Anterior cingulate cortex (tissue), 58 donors: ENCODE measurements at places on chromosomes 3 and 15.

- DNase-seq = no peak
These were observed 64.2 kb upstream of the MYZAP start for GRCh38 chr15:57527382-57528091.

DNA sequence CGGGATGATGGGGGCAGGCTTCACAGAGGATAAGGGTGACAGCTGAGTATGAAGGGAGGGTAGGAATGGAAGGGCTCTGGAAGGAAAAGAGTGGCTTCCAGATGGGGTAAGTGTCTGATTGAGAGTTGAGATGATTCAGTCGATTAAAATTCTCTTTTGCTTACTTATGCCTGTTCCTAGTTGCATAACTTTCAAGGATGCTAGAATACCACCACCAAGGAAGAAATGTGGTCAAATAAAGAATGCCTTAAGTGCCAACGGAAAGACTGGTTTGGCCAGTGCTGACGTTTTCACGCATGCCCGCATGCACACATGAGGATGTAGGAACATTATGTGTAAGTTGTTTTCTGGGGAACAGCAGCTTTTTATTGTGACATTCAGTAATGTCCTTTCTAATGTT lies 263.4 kb upstream of the WNT5A start:
- no peak for DNase-seq

DNA sequence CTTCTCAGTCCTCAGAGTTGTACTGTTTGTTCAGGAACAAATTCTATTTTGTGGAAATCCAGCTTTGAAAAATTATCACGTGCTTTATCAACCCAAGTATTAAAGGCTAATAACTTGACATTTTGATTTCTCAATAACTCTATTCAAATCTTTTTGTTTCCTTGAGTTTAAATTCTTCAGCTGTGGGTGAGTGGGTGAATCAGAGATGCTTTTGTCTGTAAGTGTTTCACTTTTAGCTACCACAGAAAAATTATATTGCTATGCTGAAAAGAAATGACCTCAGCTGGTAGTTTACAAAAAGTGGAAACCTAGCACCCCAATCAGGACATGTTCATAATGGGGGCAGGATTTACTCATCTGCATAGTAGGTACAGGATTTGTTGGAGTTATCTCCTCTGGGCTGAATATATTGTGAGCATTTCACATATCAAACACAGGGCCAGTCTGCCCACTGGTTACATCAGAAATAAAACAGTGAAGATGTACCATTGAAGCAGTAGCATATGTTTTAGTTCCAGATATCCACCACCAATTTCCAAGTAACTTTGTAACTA lies 30.5 kb downstream of the MINDY4B start:
- DNase-seq = no peak

DNA sequence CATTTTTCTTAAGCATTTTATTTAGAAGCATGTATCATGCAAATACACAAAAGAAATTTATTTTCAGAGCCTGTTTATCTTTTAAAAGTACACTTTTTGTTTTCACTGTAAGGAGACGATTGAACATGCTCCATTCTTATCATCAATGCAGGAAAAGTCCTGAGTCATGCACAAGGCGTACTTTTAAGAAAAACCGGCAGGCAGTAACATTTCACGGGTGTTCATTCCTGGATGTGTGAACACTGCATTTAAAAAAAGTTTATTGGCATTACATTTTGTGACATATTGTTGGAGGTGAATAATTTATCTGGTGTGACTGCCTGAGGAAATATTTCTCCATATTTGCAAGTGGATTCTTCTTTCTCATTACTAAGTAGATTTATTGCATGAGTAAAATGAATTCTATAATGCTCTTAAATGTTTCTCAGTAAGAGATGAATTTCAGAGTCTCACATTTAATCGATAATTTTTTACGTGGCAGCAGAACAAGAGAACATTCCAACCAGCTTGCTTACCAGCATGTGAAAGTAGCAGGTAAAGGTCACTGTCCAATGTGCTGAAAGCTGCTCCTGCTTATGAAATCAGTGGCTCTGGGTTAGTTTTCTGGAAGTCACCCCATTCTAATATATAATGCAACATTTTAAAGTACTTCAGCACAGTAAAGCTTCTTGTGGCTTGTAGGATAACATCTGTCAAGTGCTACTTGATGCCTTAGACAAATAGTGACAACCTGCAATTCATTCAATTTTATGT lies 87.0 kb downstream of the SV2B start:
- no peak for DNase-seq

DNA sequence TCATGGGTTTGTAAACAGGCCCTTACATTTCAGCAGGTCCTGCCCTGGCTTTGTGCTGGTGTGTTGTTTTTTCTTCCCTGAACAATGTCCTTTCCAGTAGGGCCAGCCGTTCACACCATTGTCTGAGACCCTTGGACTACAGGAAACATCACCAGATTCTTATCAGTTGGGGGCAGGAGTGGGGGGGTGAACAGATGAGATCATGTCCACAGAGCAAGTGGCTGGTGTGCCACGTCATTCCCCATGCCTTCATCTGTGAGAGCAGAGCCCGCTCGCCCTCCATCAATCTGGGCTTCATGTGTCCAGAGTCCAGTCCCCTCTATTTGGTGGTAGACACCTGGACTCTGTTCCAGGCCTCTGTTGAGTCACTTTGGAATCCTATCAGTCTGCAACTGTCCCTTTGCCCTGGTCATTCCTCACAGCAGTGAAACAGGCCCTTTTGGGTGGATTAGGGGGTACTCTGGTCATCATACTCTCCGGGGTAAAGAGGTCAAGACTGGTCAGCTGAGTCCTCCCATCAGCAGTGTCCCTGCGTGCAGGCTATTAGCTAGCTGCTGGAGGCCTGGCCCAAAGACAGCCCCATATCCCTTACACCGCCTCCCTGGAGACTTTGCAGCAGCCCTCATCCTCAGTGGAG lies 15.0 kb downstream of the SEMA3G start:
- no peak for DNase-seq

- no peak for DNase-seq
These were observed 22.8 kb downstream of the RTP3 start for GRCh38 chr3:46520531-46520930.

- DNase-seq = no peak
These were observed 1.7 kb downstream of the MLF1 start for GRCh38 chr3:158572766-158573060.
